ENCODE measurements at places on chromosomes 1 and 21.

GRCh38 chr1:24639881-24640280 lies 3.2 kb upstream of the SRRM1 start:
- no peak for DNase-seq

- DNase-seq, result no peak
These were observed 26.6 kb upstream of the SLAMF6 start for GRCh38 chr1:160549665-160550006.

- no peak for DNase-seq
These were observed 30.0 kb upstream of the MRPS6 start for GRCh38 chr21:34043333-34043732.

DNA sequence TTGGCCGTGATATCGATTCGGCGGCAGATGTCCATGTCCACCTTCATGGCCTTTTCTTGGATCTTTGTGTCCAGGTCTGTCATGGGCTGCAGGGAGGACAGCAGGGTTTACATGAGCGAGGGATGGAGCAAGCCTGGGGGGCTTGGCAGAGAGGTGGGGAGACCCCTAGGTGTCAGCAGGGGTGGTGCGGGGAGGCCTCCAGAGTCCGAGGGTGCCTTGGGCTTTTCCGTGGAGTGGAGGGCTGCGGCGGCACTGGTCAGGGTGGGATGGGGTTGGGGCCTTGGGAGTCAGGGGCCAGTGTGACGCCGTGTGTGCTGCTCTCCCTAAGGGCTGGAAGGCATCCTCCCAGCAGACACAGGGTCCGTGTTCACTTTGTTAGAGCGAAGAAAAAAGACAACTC lies 16.1 kb upstream of the ALDH4A1 start:
- DNase-seq, result no peak

DNA sequence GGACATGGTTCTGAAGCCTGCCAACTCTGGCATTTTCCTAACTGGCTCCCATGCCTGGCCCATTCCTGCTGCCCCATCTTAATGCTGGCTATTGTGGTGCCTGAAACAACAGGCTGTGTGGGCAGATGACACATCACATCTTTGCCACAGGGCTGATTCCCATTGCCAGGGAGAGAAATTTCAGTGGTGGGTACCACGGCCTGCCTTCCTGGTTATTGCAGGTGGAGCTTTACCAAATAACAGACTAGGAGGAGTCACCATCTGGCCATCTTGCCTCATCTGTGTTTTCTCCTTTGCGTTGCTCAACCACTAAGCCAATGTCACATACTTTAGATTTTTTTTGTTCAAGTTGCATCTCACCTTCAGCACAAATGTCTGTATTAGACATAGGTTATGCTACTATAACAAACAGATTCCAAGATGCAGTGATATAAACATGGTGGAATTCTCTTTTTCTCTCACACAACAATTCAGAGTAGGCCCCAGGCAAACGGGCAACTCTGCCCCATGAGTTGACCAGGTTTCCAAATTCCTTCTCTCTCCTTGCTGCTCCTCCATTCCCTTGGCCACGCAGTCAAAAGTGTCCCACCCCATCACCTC lies 14.1 kb downstream of the CDA start:
- DNase-seq, result no peak

GRCh38 chr1:164452549-164452948 lies 106.4 kb upstream of the PBX1 start:
- no peak for DNase-seq

DNA sequence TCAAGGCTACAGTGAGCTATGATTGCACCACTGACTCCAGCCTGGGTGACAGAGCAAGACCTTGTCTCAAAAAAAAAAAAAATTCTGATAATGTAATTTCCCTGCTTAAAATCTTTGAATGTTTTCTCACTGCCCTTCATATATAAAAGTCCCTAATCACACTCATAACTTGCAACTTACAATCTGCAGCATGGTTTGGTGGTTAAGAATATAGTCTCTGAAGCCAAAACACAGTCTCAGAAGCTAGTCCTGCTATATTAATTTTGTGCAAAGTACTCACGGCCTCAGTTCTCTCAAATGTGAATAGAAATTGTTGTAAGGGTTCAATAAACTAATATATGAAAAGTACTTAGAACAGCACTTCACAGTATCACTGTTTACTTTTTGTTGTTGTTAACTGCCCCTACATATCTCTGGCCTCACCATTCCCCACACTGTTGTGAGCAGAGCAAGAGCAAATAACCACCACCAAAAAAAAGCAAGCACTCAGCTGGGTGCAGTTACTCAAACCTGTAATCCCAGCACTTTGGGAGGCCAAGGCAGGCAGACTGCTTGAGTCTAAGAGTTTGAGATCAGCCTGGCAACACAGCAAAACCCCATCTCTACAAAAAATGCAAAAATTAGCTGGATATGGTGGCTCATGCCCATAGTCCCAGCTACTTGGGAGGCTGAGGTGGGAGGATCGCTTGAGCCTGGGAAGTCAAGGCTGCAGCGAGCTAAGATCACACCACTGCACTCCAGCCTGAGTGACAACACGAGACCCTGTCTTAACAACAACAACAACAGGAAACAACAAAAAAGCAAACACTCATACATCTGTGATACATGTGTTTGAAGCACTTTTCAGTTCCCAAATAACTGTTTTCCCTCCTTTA lies 22.4 kb downstream of the ASH1L start:
- DNase-seq, result no peak

GRCh38 chr1:170063109-170063826 lies 11.2 kb downstream of the KIFAP3 start:
- no peak for DNase-seq

DNA sequence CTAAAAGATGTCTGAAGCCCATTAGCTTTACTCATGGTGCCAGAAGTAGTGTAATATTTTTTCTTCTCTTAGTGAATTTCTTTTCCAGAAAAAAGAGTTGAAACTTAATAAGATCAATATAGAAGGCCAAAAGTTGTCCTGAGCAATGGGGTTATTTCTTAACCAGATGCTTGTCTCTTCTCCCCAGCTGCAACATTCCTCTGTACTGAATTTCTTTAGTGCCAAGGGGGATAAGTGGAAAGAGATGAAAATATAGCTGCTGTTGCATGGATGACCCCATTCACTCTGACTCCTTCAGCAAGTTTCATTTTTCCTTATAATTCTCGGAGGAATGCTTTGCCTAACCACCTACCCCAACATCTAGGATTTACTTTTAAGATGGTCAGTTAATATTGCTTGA lies 675.0 kb downstream of the USP25 start:
- DNase-seq, result no peak

- no peak for DNase-seq
These were observed 18.8 kb upstream of the CITED4 start for GRCh38 chr1:40880813-40881549.

- no peak for DNase-seq
These were observed 4.2 kb downstream of the THEMIS2 start for GRCh38 chr1:27876341-27877114.

- no peak for DNase-seq
These were observed 6.3 kb downstream of the FHL3 start for GRCh38 chr1:37998913-37999429.

DNA sequence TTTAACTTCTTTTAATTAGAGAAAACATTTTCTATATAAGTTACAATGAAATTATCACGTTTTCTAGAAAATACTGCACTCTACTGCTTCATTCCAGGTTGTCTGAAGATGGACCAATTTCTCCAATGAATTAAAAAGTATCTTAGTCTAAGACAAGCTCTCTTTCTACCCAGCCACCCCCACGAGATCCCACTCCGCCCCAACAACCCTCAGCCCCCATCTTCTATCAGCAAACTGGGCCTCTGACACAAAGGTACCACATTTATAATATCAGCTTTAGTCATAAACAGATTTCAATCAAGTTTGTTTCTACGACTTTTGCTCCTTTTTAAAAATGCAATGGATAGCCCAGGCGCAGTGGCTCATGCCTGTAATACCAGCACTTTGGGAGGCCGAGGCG lies 117.8 kb downstream of the RERE start:
- DNase-seq, result no peak

- DNase-seq, result no peak
These were observed 9.9 kb upstream of the ZBTB17 start for GRCh38 chr1:15985611-15986297.

DNA sequence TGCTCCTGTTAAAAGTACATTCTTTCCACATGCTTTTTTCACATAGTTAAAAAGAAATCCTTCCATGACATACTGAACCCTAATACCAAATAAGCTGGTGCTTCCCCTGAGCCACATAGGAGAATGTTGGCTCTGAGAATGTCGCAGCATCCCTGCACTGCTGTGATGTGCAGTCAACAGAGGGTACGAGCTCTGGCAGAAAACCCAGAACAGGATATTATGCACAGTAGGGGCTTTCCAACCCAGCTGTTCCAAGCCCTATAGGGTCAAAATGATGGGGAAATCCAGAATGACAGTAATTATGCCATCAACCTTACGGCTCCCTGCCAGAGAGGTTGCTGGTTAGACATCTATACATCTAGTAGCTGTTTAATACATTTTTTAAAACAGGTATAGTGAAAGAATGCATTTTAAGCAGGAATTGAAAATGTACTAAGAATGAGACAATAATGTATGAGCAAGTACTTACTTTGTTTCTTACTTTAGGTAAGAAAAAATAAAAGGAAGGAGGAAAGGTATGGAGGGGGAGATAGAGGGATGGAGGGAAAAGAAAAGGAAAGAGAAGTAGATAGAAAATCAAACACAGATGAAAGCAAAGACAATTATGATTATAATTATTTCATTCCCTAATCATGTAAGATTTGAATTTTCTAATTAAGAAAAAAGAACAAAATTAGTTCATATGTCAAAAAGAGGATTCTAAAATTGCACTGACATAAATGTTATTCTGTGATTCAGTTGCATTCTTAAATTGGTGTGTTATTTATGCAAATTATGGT lies 126.0 kb downstream of the NR5A2 start:
- DNase-seq, result no peak

DNA sequence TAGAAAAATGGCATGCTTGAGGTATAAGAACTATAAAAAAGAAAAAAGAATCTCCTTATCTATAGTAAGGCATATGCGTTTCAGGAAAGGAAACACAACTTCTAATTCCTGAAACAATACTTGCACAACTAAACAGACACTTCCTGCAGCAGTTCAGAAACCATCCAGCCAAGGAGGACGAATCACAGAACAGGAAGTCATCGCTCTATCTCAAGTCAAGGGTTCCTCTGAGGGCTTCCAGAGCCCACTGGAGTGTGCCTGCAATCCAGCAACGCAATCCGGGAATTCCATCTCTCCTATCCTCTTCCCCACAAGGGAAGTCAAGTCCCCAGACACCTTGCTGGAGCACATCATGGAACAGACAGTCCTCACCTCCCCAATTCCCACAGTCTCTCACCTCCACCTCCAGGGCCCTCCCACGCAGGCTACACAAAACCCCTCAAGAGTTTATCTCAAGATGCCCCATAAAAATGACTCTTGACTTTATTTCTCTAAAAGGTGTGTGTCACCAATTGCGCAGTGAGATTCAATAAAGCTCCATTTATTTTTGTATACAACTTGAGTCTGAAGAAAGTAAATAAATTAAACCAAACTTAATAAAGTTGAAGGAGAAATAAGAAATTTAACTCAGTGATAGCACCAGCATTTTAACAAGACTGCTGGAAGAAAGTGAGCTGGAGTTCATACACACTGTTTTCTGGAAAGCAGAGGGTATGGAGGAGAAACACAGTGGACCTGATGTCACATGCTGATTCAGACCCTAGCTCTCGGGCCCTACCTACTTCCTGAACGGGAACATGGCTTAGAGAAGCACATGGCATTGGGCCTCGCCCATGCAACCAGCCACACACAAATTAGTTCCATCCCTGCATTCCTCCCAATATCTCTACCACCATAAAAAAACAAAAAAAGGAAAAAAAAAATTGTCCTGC lies 39.9 kb downstream of the SIPA1L2 start:
- DNase-seq, result no peak

GRCh38 chr1:20873311-20873710 lies 86.2 kb upstream of the HP1BP3 start:
- DNase-seq, result no peak

DNA sequence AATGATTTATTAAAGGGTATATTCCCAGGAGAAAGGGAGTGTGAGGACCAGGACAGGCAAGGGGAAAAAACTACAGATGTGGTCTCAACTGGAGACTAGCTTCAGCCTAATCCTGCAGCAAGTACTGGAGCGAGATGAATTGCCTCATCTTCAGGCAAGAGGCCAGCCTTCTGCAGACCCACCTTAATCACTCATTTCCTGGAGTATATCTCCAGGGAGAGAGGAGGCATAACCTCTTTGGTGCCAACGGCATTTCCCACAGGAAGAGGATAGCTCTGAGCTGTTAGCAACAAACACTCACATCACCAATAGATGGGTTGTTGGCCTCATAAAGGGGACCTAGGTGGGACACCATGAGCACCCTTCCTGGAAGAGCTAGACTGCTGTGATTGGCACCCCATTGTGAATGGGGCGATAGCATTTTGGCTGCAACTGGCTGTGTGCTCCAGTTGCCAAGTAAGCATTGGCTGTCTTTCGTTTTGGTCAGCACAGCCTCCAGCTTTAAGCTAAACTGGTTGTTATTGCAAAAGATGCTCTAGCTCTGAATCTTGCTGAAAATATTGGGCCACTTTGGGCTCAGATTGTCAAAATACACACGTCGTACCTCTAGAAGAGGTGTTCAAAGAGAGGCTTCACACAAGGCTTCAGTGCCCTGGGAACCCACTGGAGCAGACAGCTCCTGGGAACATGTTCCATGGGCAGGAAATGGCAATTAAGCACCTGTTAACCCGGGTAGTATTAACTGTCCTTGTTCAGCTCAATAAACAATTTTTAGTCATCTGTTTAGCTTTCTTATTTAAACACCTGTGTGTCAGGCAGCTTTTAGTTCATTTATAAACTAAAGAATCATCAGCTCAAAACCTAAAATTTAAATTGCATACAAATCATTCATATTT lies 314.8 kb upstream of the C1orf87 start:
- DNase-seq, result no peak

GRCh38 chr1:245684166-245684565 lies 529.4 kb downstream of the KIF26B start:
- DNase-seq, result no peak

DNA sequence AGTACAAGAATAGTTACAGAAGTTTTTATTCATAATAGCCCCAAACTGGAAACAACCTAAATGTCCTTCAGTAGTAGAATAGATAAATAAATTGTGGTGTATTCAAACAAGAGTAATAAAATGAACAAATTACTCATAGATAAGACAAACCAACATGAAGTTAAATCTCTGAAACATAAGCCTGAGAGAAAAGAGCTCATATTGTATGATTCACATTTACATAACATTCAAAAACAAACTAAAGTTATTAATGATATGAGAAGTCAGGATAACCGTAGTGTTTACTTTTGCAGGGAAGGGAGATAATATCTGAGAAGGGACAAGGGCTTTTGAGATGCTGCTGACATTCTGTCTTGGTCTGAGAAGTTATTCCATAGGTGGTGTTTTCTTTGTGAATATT lies 13.5 kb downstream of the STPG1 start:
- DNase-seq, result no peak

GRCh38 chr21:14451546-14451945 lies 68.6 kb upstream of the HSPA13 start:
- no peak for DNase-seq

- peak; percentile 97 for DNase-seq
These were observed at the start of gene WNT9A for GRCh38 chr1:227947676-227948492. Gene WNT9A (minus strand): TSS chr1:227947932. CDS start chr1:227947887, 45 bp downstream.

Data from iPS-NIHi11 (cell line).